Stimulated activated CD8-positive, alpha-beta memory T cell treated with anti-CD3 and anti-CD28 coated beads, Interleukin-15, amount 100 ng/mL, for 4 hours (primary cell): ENCODE measurements at places on chromosomes 1 and 21.

DNA sequence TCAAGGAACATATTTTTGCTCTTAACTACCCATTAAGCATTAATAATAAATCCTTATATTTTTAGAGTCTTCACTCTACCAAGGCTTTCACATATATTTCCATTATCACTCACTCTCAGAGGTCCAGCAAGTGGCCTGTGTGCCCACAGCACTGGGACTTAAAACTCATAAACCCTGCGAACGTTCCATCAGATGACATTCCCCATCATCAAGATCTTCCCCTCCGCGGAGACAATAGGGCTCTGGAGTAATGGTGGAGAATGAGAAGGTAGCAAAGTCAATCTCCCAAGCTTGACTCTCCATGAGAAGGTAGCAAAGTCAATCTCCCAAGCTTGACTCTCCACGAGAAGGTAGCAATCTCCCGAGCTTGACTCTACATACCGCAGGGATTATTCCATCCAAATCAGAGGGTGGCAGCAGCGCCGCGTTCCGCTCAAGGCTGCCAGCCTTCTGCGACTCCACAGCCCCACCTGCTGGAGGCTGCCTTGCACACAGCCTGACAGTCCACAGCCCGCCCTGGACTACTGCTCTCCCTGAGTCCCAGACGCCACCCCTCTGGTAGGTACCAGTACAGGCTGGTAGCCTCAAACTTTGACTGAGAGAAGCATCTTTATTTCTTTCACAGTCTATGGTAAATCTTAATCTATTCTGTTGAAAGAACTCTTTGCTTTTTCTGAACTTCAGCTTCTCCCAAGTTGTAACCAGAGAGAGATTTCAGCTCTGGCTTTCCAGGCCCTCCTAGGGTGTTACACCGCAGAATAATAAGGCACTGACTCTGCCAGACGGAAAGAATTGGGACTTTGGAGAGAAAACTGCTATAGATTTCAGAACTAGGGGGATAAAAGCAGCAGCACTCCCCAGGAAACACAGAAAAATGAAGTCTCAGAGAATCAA, 26.4 kb upstream of the CTTNBP2NL start:
- peak; percentile 49 for DNase-seq

DNA sequence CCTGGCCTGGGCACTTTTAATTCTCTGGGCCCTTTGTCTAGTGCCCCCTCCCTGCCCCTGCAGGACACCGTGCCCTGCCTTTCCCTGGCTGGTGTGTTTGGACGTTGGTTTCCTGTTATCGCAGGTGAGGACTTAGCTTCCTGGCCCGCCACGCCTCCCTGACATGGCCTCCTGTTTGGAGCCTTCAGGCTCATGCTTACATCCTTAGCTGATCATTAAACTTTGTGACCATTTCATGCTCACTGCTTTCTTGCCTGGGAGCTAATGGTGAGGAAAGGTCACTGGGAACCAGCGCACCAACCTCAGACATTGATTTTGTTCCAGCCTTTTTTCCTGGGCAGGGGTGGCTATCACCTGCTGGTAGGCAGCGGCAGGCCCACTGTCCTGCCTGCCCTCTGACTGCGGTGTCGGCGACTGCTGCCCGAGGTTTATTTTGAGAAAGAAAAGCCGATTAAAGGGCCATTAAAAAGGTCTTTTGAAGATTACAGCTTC, 3.7 kb downstream of the PFKL start:
- no peak for DNase-seq

GRCh38 chr1:115877511-115877910, 36.6 kb upstream of the NHLH2 start:
- DNase-seq: no peak

- no peak for DNase-seq
These were observed 670.7 kb upstream of the CXADR start for GRCh38 chr21:16841975-16842695.

DNA sequence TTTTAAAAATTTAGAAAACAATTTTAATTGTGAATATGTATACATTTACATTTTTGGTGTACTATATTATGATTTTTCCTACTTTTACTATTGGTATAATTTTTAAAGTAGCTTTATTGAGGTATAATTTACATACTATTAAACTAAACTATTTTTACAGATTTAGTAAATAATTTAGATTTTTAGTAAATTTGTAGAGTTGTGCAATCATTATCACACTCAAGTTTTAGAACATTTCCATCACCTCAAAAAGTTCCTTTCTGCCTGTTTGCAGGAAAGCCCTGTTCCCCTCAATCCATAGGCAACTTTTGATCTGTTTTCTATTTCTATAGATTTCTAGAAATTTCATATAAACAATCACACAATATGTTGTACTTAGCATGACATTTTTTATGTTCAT, 8.2 kb downstream of the PHTF1 start:
- DNase-seq: no peak

- no peak for DNase-seq
These were observed 39.1 kb upstream of the CNN3 start for GRCh38 chr1:94966033-94966432.

- DNase-seq: no peak
These were observed 464 bp downstream of the COL11A1 start for GRCh38 chr1:103107741-103108375.

DNA sequence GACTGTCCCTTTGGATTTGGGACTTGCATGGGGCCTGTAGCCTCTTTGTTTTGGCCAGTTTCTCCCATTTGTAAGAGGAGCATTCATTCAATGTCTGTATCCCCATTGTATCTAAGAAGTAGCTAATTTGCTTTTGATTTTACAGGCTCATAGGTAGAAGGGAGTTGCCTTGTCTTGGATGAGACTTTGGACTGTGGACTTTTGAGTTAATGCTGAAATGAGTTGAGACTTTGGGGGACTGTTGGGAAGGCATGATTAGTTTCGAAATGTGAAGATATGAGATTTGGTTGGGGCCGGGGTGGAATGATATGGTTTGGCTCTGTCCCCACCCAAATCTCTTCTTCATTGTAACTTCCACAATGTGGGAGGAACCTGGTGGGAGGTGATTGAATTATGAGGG, 151.7 kb downstream of the PRDM2 start:
- no peak for DNase-seq

DNA sequence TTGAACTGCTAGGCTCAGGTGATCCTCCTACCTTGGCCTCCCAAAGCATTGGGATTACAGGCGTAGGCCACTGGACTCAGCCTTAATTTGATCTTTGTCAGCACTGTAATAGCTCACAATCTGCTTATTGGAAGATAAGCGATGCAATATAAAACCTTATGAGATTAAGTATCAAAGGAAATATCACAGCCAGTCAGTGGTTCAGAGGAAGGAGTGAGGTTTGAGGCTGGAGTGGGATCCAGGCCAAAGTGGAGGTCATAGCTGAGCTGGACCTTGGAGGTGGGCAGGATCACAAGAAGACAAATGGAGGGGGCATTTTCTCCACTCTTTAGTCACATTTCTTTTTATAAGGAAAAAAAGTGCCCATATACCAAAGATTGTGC, 228.5 kb downstream of the RHOU start:
- DNase-seq: no peak

DNA sequence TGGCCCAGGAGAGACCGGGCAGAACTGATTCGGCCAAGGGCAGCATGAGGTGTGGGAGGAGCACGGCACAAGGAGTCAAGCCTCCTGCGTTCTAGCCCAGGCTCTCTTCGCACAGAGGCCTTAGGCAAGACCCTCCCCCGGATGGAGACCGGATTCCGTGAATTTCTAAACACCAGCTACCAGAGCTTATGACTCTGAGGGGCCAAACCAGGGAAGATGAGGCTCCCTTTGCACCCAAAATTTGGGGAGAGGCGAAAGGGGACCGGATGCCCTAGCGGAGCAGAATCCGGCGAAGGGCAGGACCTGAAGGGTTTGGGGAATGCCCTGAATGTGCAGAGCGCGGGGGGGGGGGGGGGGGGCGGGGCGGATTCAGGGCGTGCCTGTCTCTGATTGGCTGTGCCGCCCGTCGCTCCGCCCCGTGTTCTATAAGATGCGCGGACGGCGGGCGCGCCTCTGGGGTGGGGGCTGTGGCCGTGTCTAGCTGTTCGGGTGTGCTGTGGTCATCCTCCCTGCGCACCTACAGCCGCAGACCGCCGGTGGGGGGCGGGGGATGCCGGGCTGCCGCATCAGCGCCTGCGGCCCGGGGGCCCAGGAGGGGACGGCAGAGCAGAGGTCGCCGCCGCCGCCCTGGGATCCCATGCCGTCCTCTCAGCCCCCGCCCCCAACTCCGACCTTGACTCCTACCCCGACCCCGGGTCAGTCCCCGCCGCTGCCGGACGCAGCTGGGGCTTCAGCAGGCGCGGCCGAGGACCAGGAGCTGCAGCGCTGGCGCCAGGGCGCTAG, at the start of gene TRNP1:
Gene TRNP1, plus strand, starts transcription at position 456 of the 783 bp plus-strand sequence. Its CDS starts 95 bp downstream, at position 551.
- peak; percentile 26 for DNase-seq

- no peak for DNase-seq
These were observed 1.7 kb downstream of the ANP32E start for GRCh38 chr1:150234309-150234565.

DNA sequence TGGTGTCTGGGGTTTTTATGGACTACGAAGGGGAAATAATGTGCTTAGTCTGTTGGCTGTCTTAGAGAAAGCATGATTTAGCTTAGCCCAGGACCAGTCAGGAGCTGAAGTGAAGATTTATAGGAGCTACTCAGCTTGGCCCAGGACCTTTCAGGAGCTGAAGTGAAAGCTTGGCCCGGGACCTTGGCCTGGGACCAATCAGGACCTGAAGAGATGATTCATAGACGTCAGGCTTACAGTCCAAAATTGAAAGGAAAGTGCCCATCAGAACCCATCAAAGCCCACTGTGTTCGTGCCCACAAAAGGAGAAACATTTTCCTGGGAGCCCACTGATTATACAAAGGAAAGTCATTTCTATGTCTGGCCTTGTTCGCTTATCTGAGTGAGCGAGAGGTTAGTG, 35.6 kb downstream of the MSTO1 start:
- DNase-seq: no peak

GRCh38 chr1:191993549-191993948, 164.7 kb upstream of the RGS18 start:
- no peak for DNase-seq

DNA sequence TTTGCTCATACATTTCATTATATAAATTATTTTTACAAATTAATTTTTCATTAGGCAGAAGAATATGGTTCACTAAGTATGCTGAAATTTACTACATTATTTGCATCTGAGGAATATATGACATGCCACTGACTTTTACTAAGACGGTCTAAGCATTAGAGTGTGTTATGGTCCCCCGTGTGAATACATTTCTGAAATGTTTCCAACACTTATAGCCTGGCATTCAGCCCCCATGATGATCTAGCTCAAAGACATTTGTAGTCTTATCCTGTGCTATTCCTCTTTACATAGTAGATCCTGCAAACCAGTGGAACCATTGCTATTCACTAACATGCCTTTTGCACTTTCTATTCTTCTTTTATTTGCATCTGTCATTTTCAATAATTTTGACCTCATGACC, 1878.0 kb downstream of the MRPL39 start:
- no peak for DNase-seq

DNA sequence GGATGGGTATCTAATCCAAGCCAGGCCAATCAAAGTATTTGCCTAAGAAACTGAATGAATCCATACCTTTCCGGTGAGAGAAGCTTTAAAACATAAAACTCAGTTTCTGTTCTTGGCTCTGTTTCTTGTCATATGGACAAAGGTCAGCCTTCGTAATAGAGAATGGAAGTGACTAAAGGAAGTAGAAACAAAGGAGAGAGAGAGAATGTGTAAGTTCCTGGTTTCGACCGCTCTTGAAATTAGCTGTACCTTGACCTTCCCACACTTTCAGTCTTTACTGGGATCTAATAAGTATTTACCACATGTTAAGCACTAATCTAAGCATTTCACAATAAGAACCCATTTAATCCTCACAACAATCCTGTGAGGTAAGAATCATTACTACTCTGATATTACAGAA, 19.6 kb upstream of the CLCA4 start:
- DNase-seq: no peak

- DNase-seq: no peak
These were observed 101.1 kb upstream of the ZC3H11B start for GRCh38 chr1:219713981-219714381.

GRCh38 chr1:941588-942383, 17.3 kb downstream of the NOC2L start:
- no peak for DNase-seq

DNA sequence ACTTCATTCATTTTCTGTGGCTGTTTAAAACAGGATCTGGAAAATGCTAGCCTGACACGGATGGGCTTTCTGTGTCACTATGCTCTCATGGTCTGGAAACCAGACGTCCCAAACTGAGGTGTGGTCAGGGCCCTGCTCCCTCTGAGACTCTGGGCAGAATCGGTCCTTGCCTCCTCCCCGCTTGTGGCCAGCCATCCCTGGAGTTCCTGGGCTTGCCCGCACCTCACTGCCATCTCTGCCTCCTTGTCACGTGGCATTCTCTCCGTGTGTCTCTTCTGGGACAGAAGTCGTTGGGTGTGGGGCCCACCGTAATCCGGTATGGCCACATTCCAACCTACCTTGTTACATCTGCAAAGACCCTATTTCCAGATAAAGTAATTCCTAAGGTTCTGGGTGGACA, 10.1 kb upstream of the ACTRT2 start:
- no peak for DNase-seq

- no peak for DNase-seq
These were observed 991 bp downstream of the ANKRD35 start for GRCh38 chr1:145884675-145885074.

GRCh38 chr1:51671527-51672325, 54.8 kb downstream of the OSBPL9 start:
- DNase-seq: no peak

DNA sequence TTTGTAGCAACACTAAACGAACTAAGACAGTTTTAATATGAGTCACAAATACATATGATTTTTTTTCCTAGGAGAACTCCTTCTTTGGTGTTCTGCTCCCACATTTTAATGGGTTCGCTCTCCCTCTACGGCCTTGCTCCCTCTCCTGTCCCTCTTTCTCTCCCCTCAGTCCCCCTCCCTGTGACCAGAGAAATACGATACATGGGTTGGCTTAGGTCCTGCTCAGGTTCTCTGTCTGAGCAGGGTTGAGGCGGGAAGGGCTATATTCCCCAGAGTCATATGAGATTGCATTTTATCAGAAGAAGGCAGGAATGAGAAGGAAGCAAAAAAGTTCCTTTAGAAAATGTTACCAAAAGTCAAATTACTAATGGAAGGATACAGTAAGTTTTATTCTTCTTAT, 44.6 kb downstream of the UBE2U start:
- no peak for DNase-seq

- peak; percentile 72 for DNase-seq
These were observed 59.5 kb downstream of the POFUT2 start for GRCh38 chr21:45228171-45228641.

DNA sequence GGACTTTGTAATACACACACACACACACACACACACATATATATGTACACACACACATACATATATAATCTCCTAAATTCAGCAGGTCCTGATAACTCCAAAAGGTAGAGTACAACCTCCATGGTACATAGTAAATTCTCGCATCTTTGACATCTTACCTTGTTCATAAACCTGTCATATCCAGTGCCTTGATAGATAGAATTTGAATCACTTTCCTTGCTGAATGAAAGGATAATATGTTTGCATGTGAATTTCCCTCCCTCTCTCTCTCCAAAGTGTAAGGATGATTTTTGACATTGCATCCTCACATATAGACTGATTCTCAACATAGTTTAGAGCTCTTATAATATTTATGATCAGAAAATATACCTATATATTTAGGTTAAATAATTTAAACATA, 567.1 kb upstream of the ADGRL2 start:
- no peak for DNase-seq

- no peak for DNase-seq
These were observed 47.4 kb downstream of the MAGI3 start for GRCh38 chr1:113437554-113438341.

GRCh38 chr1:200738949-200739651, 407 bp downstream of the CAMSAP2 start:
- peak; percentile 12 for DNase-seq
